ENCODE measurements at places on chromosomes 16 and 17.

DNA sequence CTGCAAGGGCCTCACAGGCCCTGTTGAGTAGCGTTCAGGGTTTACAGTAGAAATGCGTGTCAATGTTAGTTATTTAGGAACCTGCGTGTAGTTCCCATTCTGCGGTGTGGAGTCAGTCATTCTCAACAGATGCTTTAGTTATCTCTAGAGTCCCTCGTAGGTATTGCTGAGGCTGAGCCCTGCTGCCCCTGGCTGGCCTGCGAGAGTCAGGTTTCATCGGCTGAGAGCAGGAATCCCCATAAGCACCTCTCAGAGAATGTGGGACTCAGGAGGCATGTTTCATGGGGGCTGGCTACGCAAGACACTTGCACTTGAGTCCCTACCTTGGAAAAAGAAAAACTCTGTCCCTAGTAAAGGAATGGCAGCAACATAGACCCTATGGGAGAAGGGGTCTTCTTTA lies 347.5 kb upstream of the ASIC2 start:
- no peak for DNase-seq

DNA sequence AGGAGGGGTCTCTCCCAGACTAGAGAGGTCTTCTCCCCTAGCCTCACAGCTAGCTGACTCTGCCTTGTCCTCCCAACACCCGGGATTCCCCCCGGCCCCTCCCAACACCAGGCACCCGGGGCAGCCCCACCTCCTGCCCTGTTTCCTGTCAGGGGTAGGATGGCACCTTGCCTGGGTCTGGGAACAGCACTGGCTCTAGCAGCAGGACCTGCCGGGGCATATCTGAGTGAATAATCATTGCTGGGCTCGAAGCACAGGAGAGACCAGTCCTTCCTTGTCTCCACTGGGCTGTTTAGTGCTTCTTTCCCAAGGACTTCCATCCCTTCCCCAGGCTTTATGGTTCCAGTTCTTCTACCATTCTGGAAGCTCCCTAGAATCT lies 25.7 kb downstream of the MINK1 start:
- DNase-seq, result no peak

DNA sequence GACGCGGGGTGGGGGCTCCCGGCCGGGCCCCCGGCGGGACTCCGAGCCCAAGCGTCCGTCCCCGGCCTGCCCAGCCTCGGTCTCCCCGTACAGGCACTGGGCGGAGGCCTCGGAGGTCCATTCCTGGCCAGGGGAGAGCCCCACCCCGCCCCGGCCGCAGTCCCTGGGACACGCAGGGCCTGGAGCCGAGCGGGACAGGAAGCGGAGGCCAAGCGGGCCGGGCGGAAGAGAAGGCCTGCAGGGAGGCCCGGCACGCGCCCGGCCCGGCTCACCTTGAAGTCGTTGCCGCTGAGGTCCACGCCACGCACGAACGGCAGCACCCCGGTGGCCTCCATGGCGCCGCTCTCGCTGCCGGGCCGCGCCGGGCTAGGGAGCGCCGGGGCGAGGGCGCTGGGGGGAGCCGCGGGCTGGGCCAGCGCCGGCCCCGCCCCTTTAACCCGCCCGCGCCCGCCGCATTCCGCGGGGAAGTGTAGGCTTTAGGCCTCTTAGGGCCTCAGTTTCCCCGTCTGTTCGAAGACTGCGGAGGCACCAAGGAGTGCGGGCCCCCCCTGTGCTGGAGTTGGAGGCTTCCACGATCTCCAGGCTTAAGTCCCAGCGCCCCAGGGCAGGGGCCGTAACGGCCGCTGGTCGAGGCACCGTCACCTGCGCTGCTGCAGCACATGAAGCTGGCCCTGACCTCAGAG lies at the start of gene FLII:
Gene FLII (minus strand): TSS at position 383 of the 683 bp plus-strand sequence. CDS start 48 bp downstream, at position 335.
- peak; percentile 20 for DNase-seq

DNA sequence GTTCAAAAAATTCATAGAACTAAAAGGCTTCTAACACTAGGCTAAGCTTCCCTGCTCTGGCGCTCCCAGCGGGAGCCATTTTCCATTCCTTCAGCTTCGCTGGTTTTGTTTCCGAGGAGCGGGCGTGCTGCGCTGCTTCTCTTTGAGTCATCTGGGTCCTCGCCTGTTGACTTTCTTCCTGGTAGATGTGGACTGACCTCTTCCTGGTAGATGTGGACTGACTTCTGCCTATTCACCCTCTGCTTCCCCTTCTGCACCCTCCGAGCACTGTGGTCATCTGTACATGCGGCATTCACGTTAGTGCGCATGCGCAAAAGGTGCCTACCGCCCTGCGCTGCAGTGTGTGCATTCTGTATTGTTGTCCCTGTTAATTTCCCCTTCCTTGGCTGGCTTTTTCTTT lies 40.8 kb upstream of the SEC14L1 start:
- no peak for DNase-seq

DNA sequence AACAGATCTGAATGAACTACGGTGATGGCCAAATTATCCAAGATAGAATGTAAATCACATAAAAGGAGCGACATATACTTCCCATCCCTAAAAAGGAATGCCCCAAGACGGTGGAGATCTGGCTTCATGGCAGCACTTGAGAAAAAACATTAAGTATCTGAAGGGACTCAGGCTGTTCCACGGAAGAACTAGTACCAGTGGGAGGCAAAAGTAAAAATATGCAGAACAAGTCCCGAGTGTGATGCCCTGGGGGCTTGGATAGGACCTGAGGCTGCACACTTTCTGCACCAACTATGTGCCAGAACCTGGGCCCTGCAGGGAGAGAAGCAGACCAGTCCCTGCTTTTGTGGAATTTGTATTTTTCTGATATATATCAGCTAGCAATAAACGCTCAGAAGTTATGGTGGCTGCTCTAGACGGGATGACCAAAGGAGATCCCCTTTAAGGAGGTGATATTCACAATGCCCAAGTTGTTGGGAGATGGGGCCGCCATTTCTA lies 539 bp upstream of the CKLF start:
- DNase-seq, result no peak

Data from activated CD8-positive, alpha-beta memory T cell treated with anti-CD3 and anti-CD28 coated beads for 4 hours (primary cell).